Stimulated activated CD8-positive, alpha-beta memory T cell treated with anti-CD3 and anti-CD28 coated beads, Interleukin-15, amount 100 ng/mL, for 24 hours (primary cell): ENCODE measurements at places on chromosomes 7 and 10.

DNA sequence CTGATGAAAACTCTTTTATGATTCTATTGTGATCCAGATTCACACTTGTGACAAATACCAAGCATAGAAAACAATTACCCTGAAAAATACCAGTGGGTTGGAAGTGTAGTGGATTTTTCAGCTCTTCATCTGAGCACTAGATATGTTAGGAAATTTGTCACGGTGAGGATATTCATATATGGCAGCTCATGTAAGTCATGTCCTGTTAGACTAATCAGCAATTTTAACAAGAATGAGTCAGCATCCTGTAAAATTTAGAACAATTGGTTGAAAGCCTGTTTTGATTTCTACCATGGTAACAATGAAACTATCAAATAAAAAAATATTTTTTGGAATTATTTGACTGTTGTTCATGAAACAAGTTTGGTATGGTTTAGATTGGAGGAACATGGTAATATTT lies 334.3 kb downstream of the CACNA2D1 start:
- DNase-seq: no peak

GRCh38 chr7:4916113-4916512 lies 32.6 kb upstream of the RADIL start:
- DNase-seq: no peak

DNA sequence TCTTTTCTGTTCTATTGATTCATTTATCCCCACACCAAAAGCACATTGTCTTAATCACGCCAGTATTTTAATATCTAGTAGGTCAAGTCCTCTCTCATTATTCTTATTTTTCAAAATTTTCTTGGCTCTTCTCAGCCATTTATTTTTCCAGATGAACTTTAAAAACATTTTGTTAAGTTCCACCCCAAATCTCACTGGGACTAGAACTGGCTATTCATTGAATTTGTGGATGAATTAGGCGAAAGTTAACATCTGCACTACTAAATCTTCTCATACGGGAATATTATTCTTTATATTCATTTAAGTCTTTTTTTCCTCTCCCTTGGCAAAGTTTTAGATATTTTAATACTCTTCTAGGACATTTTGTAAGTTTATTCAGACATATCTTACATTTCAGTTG lies 295.2 kb upstream of the MGMT start:
- no peak for DNase-seq

DNA sequence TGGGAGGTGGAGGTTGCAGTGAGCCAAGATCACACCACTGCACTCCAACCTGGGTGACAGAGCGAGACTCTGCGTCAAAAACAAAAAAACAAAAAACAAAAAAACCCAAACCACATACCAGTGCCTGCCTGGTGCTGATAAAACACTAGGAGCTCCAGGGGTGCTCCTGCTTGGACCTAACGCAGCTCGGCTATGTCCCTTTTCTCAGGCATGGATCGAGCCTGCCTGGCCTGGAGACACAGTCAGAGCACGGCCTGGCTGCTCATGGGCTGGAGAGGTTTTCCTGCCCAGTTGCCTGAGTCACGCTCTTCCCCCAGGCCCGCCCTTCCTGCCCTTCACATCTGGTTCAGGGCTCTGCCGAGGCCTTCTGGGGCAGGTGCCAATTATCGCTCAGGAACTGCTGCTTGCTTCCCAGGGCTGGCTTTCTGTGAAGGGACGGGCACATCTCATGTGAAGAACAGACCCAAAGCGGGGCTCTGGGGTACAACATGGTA lies 12.6 kb upstream of the NPFFR1 start:
- no peak for DNase-seq

GRCh38 chr7:124954790-124955189 lies 25.2 kb upstream of the POT1 start:
- no peak for DNase-seq

- DNase-seq: no peak
Observed at GRCh38 chr10:113444766-113445365, 108.0 kb upstream of the HABP2 start.

GRCh38 chr7:134440067-134440466 lies 18.8 kb downstream of the AKR1B1 start:
- no peak for DNase-seq

DNA sequence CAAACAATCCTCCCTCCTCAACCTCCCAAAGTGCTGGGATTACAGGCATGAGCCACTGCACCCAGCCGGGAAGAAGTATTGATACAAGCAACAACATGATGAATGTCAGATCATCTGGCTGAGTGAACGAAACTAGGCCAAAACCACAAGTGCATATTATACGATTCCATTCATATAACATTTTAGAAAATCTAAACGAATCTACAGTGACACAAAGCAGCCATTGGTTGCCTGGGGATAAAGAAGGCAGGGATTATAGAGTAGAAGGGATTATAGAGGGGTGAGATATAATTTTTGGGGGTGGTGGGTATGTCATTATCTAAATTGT lies 11.5 kb upstream of the RHBDD2 start:
- no peak for DNase-seq

DNA sequence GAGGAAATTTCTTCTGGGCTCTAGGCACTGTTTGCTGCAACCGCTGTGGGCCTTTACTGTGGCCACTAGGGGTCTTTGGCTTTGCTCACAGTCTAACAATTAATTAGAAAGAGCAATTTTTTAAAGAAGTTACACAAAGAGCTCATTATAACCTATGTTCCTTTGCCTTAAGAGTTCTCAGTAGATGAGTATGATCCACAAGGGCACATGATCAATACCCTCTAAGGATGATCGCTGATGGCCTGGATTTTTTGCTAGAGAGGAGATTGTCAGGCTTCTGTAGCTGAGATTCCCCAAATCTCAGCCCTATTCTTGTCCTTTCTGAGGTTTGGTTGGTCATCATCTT lies 80.8 kb upstream of the RHOBTB1 start:
- DNase-seq: no peak

DNA sequence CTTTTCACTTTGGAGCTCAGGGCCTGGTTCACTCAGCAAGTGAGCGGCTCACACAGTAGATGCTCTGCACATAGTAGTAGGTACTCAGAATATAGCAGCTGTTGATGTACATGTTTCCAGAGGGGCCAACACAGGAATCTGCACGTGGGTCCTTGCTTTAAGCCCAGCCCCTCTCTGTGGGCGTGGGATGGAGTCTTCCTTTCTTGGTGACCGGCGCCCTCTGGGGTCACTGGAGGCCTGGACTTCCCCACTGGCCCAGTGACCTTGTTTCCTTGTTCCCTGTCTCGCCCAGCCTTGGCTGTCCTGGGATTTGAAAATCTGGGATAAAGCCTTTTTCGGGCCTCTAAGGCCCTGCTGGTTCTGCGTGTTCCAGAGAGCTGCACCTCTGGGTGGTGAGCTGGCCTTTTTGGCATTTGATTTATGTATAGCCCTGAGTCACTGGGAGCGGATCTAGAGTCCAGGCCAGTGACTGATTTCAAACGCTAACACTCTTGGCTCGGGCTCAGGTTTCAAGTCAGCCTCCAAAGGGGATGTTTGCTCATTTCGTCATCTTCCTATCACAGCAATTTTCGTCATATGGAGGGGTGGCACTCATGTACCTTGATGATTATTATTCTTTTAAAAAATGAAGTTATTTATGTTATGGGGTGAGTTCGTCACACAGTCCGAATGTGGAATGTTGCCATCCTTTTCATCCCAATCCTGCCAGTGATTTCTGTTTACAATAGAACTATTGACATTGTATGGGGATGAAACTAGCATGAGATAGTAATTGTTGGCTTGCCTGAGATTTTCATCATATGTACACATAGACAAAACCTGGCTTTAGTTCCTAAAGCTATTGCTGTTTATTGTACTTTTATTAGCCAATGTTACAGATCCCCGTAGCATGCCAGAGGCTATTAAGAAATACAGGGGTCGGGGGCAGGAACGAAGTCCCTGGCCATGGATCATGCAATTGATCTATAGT lies 65.5 kb downstream of the CUX1 start:
- DNase-seq: no peak

- DNase-seq: no peak
Observed at GRCh38 chr10:71580415-71580814, 139.2 kb downstream of the C10orf105 start.

DNA sequence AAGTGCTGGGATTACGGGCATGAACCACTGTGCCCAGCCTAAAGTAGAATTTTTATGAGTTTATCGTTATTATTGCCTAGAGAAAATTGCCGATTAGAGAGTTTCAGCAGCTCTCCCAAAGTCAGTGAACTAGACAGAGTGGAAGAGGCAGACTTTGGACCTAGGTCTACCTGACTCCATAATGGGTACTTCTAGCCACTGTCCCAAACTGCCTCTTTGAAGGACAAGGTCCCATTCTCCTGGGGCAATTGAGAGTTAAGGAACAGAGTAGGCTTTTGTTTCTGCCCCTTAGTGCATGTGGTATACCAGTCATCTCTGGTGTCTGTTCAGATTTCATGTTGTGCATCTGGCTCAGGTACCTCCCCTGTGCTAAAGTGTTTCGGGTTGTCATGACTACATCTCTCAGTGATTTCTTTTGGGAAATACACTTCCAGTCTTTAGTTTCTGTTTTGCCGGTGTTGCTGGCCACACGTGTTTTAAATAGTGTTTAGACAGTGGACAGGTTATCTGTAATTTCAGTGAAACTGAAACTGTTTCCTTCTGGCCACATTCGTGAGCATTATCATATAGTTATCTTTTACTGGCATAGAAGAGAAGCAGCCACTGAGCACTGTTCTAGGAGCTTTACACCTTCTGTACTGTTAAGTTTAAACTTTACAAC lies 4.7 kb downstream of the TMEM236 start:
- DNase-seq: no peak

DNA sequence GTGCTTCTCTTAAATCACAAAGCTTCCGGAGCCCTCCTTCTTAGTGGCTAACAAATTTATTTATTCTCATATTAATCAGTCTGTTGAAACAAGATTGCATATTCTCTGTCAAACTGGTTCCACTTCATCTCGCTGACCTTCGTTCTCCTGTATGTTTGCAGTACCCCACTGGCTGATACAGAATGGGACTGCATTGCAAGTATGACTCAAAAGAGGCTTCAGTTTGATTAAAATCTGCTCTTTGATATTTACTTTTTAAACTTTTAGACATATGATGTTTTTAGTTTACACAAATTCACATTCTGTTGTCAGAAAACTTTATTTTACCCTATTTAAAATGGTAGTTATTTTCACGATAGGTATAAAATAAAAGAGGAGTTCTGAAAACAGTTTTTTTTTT lies 14.3 kb upstream of the ARHGAP12 start:
- DNase-seq: no peak

- DNase-seq: no peak
Observed at GRCh38 chr7:98921608-98922372, 43.5 kb downstream of the TRRAP start.

- no peak for DNase-seq
Observed at GRCh38 chr7:133590795-133591194, 337.9 kb downstream of the EXOC4 start.

GRCh38 chr10:119642556-119643111 lies 8.5 kb upstream of the BAG3 start:
- no peak for DNase-seq

DNA sequence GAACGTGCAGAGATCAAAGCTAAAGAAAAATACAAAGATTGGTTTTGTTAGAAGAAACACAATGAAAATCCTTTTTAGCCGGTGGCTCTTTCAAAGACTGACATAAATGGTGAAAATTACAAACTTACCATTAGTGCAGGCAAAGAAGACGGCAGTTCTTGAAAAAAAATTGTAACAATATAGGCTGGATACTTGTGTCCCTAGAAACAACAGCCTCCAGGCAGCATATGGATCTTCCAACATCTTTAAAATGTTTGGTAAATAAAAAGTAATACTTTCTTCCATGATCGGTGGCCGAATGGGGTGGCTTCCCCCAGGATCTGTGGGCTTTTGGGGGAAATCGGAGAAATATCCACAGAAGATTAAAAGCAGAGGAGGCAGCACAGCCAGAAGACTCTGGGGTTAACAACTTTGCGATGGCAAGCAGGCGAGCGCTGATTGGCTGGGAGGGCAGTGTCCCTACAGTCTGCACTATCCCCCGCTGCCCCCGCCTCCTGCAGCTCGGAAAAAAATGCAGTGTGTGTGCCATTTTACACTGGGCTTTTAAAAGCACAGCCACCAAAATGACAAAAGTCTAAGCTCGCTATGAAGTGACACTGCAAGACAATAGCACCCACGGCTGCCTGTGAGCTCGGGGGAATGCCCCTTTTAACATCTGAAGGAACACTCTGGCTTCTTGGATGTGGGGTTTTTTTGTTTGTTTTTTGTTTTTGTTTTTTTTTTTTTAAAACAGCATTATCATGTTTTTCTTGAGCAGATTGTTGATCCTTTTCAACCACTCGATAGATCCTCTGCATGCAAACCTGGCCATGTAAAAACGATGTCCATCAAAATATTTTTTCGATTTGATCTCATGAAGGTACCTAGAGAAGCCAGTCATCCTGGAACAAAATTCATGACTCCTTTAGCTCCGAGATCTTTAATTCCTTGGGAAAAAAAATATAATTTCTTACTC lies 31.7 kb upstream of the EPC1 start:
- peak; percentile 62 for DNase-seq

GRCh38 chr7:80078159-80078731 lies 56.4 kb upstream of the GNAI1 start:
- DNase-seq: no peak

DNA sequence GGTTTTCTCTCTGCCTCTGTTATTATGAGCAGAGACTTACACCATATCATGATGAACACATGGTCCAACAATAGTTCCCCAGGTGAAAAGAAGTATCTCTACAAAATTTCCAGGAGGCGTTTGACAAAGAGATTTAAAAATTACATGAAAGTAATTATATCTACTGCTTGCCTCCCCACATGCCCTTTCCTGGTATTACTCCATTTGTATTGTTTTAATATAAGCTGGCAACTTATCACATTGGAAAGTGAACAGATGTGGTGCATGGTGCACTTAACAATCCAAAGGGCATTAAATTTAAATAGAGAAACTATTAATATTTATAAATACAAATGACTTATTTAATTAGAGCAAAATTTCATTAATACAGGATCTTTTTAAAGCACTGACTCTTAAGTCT lies 638.2 kb downstream of the ANKRD7 start:
- no peak for DNase-seq

DNA sequence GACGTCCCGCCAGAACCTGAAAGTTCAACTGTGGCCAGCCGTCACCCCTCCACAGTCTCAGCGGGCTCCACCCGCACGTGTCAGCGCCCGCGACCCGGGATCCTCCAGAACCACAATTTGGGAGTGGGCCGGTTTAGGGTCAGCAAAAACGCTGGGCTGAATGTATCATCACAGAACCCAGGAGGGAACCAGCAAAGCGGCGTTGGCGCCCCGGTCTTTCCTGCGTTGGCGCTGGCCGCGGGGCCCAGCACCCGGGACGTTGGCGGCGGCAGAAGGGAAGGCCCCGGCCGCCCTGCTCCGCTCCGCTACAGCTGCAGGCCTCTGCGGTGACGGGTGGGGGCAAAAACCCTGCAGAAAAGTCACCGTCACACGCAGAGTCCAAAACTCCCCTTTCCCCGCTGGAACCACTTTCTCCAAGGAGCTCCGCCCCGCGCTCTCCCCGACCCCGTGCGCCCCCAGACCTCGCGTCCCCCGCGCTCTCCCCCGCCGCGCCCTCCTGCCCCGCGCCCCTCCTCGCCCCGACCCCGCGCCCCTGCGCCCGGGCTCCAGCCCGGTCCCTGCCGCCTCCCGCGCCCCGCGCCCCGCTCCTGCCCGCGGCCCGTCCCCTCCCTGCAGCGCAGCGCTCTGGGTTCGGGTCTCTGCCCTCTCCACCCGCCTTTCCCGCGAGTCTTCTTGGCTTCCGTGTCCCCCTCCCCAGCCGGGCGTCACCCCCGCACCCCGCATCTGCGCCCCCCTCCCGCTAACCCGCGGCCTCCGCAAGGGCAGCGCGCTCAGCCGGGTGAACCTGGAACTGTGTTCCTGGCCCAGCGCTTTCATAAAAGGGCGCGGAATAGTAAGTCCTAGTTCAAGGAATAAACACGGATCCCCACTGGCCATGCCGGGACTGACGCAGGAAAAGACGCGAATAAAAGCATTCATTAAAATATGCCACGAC lies 24.0 kb upstream of the RNF32 start:
- no peak for DNase-seq
